ENCODE measurements at places on chromosomes 7 and 10.
A peak's percentile ranks its signal among the peaks of the same experiment; 100 is the strongest.

GRCh38 chr7:21293771-21294170, 134.1 kb upstream of the SP4 start:
- no peak overlapping the region for H3K4me3 ChIP-seq
- H3K27ac ChIP-seq, result no peak overlapping the region
- H3K36me3 ChIP-seq, result no peaks in the 10 kb centered on the region
- H3K27me3 ChIP-seq, result no peaks in the 10 kb centered on the region
- no peak for DNase-seq

GRCh38 chr7:129604713-129605437, 6.6 kb upstream of the NRF1 start:
- no peaks in the 10 kb centered on the region for H3K27me3 ChIP-seq
- H3K27ac ChIP-seq, result no peak overlapping the region

GRCh38 chr7:65397730-65398142, 24.1 kb downstream of the ZNF92 start:
- peaks cover 83% of the 10 kb centered on the region for H3K36me3 ChIP-seq
- no peaks in the 10 kb centered on the region for H3K4me1 ChIP-seq
- DNase-seq, result no peak

DNA sequence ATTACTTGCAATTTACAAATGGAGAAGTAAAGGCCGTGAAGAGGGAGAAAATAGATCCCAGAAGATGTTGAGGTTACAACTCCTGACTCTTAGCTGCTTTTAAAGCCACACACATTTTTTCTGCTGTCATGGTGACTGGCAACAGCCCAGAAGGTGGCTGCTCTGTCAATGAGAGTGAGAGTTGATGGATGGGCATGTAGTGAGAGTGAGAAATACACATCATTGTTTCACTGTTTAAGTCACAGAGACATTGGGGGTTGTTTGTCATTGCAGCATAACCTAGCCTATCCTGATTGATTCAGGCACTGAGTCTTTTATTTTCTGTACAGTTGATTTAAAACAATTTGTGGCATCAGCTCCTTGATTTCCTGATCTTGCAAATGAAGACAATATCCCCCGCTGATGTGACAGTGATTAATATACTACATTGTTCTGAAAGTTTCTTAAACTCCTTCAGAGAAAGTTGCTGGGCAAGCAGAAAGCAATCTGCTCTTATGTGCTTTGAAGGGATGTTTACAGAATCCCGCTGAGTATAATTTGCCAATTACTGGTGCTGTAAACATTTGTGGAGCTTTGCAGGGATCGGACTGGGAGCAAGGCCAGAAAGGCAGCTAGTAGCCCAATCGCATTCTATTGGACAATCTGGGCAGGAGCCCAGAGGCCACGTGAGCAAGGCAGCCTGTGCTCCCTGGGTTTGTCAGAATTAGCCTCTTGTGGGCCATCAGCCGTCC, 229.6 kb downstream of the PRPF18 start:
- H3K4me3 ChIP-seq, result no peak overlapping the region
- H3K27ac ChIP-seq, result peak overlapping the region; percentile 24
- no peak for DNase-seq
- no peaks in the 10 kb centered on the region for H3K36me3 ChIP-seq

GRCh38 chr10:6065406-6065805, 3.2 kb upstream of the IL2RA start:
- no peak overlapping the region for H3K27ac ChIP-seq
- H3K36me3 ChIP-seq, result no peaks in the 10 kb centered on the region
- peak; percentile 17 for DNase-seq
- no peak overlapping the region for H3K4me3 ChIP-seq
- no peaks in the 10 kb centered on the region for H3K27me3 ChIP-seq

DNA sequence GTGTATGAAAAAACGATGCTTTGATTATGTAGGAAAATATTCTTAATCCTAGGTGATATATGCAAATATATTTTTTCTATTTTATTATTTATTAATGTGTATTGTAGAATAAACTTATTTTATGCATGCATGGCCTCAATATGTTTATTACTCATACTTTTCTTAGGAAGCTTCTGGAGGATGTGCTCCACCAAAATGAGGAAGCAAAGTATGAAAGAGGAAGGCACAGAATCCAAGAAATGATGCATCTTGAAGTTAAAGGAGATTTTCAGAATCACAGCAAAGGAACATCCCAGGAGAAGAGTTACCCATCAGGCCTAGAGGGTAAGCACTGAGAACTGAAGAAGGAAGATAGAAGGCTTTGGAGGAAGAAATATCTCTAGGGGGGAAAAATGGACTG, 35.0 kb upstream of the MRPS16 start:
- no peak overlapping the region for H3K27ac ChIP-seq
- H3K36me3 ChIP-seq, result no peaks in the 10 kb centered on the region
- DNase-seq, result no peak
- no peak overlapping the region for H3K4me3 ChIP-seq

DNA sequence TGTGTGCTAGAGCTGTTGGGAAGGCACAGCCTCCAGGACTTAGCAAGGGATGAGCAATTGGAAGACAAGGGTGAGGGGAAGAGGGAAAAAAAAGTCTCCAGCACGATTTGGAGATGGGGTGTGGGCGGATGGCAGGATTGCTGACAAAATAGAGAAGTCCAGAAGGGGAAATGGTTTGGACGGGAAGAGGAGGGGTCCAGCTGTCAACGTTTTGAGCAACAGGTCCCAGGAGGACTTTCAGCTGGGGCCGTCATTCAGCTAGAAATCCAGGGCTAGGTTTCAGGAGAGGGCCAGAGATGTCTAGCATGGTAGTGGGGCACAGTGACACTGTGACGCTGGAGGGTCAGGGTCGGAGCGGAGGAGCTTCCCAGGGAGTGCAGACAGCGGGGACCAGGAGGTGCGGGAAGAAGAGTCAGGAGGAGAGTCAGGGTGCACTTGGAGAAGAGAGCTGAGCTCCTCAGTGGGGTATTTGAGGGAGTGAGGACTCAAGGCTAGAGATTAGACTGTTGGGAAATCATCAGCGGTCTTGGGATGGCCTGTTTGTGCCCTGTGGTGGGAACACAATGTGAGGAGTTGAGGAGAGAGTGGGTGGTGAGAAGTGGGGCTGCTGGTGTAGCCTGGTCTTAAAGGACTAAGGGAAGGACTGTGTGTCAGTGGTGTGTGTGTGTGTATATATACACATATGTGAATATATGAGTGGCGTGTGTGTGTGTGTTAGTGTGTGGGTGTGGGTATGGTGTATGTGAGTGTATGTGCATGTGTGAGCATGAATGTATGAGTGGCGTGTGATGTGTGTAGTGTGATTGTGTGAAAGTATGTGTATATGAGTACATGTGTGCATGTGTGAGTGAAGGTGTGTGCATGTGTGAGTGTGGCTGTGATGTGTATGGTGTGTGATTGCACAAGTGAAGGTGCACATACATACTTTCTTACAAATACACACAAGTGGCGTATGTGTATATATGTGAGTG, 3.8 kb downstream of the ZYX start:
- H3K4me3 ChIP-seq, result peak overlapping the region; percentile 94
- H3K4me1 ChIP-seq, result peaks cover 10% of the 10 kb centered on the region
- H3K36me3 ChIP-seq, result peaks cover 71% of the 10 kb centered on the region
- no peaks in the 10 kb centered on the region for H3K27me3 ChIP-seq
- DNase-seq, result peak; percentile 36
